ENCODE measurements at places on chromosomes 4 and X.

GRCh38 chrX:115018040-115018647 lies 728 bp upstream of the IL13RA2 start:
- DNase-seq = no peak

GRCh38 chrX:134684956-134685355 lies 26.7 kb upstream of the PLAC1 start:
- no peak for DNase-seq

DNA sequence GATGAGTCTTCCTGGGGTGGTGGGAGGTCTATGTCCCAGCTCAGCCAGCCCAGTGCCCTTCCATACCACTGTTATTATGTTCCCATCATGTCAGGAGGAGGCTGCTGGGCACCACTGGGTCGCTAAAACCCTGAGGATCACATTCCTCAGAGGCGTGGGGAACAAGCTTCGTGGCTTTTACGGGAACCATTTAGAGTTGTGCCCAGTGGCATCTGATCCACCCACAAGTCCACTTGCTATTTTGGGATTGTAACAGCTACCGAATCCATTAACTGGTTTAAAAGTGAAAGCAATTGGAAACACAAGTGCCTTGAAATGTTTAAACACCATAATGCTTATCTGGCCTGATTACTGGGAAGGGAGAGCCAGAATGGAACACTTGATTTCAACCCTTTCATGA lies 13.1 kb upstream of the CCKAR start:
- no peak for DNase-seq

- no peak for DNase-seq
Measured at GRCh38 chrX:30688641-30689040, 35.4 kb downstream of the GK start.

- DNase-seq = no peak
Measured at GRCh38 chrX:33892670-33893069, 239.4 kb downstream of the FAM47A start.

DNA sequence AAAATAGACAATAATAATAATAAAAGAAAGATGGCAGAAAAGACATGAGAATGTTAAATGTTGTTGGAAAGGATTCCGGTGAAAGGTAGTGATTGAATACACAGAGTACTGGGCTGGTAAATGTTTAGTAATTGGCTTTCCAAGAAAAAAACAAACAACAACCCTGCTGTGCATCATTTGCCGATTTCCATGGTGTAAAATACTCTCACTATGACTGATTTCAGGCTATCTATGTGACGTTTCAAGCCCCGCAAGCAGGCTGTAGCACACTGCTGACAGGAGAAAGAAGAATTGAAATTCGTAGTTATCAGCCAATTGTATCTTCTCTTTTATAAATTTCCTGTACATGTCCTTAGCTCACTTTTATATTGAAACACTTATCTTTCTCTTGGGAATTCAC lies 13.6 kb upstream of the SEPTIN6 start:
- DNase-seq = no peak

DNA sequence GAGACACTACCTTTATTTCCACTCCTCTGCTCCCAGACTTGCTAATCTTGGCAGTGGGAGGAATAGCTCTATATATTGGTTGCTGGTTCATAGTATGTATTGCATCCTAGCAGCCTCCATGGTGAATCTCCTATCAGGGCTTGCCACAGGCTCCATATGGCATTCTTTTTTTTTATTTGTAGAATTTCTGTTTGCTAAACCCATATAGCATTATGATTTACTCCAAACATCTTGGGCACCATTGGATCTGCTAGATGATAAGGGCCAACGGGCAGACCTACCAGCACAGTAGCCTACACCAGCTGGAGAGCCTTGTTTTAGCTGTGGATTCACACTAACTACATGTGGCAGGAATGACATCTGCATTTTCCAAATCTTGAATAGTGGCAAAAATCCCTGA lies 6.9 kb downstream of the SMIM10 start:
- DNase-seq = no peak

- peak; percentile 1 for DNase-seq
Measured at GRCh38 chrX:32483534-32484136, 727.7 kb downstream of the DMD start.

GRCh38 chr4:151766691-151767090 lies 5.9 kb upstream of the GATB start:
- no peak for DNase-seq

GRCh38 chr4:62087706-62088105 lies 887.6 kb downstream of the ADGRL3 start:
- no peak for DNase-seq

DNA sequence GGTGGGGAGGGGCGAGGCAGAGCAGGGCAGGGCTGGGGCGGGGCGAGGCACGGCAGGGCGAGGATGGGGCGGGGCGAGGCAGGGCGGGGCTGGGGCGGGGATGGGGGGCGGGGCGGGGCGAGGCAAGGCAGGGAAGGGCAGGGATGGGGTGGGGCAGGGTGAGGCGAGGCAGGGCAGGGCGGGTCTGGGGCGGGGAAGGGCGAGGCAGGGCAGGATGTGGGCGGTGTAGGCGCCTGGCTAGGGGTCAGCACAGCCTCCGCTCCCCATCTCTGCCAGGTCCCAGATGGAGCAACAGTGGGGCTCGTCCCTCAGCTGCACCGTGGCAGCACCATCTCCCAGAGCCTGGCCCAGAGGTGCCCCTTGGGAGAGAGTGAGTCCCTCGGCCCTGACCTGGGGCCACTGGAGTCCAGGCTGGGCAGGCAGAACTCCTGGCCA lies 4.2 kb upstream of the SRPK3 start:
- DNase-seq = no peak

Data from NCI-H1930 (cell line).